ENCODE measurements at places on chromosomes 11 and 22. TPM values are rescaled to one million over a fixed set of nuclear protein-coding genes. Genes with fewer than 3 reads are reported as not detected.

MPST gene
- 94.2 TPM for total RNA-seq

CDPF1 gene
- 16.9 TPM for total RNA-seq

SAA4 gene
- not detected for total RNA-seq

VWA5A gene
- total RNA-seq, result 14.3 TPM

HOATZ gene
- total RNA-seq, result not detected

DNA sequence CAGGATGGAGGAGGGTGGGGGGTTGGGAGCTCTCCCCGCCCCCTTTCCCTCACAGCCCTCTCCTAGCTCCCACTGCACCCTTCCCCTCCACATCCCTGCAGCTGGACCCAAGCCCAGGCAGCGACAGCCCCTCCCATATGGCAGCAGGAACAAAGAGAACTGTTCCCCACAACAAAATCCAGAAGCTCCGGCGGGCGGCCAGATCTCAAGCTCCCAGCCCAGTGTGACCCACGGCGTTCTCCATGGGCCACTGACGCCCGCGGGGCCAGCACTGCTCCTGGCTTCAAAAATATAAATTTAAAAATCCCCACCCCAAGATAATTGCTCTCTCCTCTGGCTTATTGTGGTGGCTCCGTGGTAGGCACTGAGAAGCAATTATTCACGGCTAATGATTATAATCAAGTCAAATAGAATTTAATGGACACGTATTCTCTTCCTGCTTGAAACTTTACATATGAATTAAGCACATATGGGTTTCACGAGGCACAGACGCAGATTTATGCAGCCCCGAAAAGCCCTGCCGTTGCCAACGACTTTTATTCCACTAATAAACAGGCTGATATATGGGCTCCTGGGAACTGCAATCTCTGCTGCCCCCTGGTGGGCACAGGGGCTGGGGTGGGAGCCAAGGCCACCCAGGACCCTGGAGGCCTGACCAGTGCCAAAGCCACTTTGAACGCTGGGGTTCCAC, 17.5 kb downstream of the MACROD1 start:
- peak; percentile 98 for DNase-seq

- no peak for DNase-seq
Observed at GRCh38 chr11:19992162-19992561, 168.1 kb downstream of the DBX1 start.

DNA sequence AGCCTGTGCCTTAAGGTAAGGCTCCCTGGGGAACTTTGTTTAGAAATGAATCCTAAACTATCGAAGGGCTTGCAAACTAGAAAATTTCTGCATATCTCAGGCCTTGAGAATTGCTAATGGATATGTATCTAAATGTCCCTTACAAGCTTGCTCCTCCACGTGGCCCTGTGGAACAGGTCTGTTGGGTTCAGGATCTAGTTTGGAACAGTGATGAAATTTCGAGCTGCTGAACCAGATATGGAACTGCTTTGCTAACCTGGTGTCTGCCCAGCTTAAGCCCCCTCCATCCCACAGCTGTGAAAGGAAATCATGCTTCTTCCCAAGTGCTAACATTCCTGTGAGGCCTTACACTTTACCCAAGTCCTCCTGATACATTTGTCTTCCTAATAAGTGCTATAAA, 11.6 kb downstream of the SREBF2 start:
- DNase-seq, result no peak

GRCh38 chr22:37497062-37497599, 10.9 kb upstream of the MFNG start:
- no peak for DNase-seq

- peak; percentile 95 for DNase-seq
Observed at GRCh38 chr22:35995772-35996171, 32.9 kb downstream of the RBFOX2 start.

DNA sequence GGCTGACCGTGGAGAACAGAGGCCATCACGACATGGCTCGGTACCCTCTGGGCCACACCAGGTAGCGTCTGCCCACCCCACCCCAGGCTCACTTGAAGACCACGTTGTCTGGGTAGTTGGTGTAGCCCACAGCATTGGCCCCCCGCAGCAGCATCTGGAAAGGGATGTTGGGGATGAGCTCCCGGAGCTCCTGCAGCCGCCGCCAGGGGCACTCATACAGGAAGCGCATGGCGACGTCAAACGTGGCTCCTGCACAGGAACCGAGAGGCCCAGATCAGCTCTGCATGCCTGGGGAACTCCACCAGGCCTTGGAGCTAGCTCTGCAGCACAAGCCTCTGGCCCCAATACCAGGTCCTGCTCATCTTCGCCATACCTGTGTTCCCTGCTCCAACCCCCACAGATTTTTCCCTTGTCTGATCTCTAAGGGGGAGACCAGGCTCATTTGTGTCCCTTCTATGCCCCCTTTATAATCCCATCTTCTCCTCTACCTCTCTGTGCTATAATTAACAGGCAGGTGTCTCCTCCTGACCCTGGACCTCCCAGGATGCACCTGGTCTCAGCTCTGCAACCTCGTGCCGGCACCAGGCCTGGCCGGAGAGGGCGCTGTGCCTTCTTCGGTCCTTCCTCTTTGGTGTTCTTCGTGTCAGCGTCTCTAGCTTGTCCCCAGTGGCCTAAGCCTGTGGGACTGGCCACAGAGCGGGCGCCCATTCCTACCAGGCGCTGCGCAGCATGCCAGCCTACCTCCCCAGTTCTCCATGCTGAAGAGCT, 5.0 kb upstream of the LRFN4 start:
- peak; percentile 49 for DNase-seq

- DNase-seq, result no peak
Observed at GRCh38 chr22:27651486-27651885, 150.1 kb downstream of the MN1 start.

GRCh38 chr11:13644997-13645687, 23.3 kb upstream of the FAR1 start:
- DNase-seq, result no peak

Measured in sigmoid colon (tissue), 7 donors.